Naive B cell (primary cell): ENCODE measurements at places on chromosomes 7 and 10. TPM values are rescaled to one million over a fixed set of nuclear protein-coding genes. Genes with fewer than 3 reads are reported as not detected.

GRCh38 chr10:31384589-31384949, 65.6 kb downstream of the ZEB1 start:
- DNase-seq, result no peak

DNA sequence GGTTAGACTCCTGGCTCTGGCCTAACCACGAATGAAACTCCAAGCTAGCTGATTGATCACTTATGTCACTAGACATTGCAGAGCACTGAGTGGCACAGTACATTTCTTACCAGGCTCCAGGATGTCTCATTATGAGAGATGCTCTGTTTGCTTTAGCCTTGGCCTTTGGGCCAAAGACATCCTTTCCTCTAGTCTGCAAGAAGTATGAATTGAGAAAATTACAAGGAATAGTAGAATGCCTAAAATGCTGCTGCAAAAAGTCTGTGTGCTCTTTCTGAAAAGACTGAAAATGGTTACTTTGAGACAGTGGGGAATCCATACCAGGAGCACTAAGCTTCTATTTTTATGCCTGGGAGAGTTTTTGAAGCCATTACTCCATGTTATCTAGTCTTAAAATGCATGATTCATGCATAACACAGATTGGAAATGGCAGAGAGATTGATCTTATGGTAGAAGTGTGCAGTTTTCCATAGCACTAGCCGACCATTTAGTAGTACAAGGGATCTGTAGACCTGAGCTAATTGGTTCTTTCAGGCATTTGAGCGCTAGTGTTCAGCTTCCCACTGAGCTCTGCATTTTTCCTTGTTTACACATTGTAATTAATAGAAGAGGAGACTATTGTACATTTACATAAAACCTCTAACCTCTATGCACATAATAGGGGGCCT, 303.8 kb downstream of the PRKG1 start:
- no peak for DNase-seq

DNA sequence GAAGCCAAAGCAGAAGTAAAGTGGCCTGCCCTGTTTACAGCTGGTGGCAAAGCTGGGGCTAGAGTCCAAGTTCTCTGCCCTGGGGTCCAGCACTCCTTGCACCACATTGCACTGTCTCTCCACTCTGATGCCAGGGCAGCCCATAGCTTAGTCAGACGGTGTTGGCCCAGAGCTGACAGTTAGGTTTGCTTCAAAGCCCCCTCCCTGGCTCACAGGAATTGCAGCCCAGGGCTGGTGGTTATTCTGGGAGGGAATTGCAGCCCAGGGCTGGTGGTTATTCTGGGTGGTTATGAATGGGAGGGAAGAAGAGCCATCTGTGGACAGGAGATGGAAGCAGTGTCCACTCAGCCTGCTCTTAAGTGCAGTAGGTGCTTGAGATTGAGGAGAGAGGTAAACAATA, 88.9 kb downstream of the SCRN1 start:
- DNase-seq, result no peak

GRCh38 chr10:68156373-68157185, 47.3 kb downstream of the MYPN start:
- peak; percentile 40 for DNase-seq

GRCh38 chr10:43314626-43315495, 48.0 kb upstream of the RASGEF1A start:
- no peak for DNase-seq

DNA sequence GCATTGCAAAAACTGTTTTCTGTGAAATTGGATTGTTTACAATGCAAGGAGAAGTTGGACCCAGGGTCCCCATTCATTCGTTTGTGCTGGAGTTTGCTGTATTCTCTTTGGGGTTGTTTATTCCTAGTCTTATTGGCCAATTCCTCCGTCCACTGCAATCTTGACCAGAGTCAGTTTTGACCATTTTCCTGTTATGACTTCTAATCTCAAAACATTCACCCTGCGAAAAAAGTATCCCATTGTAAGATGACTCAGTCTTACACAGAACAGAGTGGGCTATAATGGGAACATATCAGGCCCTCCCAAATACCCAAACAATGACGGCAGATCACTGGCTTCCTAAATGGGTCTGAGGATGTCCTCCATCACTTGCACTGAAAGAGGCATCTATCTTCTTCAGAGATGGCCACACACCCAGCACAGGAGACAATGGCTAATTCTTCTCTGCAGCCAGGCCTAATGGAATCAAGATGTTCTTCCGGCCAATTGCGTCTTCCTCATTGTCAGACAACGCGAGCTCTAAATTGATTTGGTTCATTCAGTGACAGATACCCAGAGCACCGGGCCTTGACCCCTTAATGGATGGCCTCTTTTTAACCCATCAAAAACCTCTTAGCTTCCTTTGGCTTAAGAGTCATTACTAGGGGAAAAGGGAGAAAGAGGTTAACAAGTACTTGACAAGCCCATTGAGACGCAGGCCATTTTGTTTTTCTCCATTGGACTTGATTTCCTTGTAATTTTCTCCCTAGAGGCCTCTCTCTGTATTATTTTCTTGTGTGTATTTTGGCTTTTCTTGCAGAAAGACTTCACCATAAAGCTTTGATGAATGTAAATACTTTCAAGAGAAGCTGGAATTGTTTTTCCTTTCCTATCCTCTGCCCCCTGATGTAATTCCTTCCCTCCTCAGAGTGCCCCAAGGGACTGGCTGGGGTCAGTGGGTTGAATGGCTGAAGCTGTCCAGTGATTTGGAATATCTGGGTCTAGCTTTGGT, 129.6 kb downstream of the PRPF18 start:
- no peak for DNase-seq

The SOSTDC1 gene
- polyA plus RNA-seq, result not detected

The PAPOLB gene
- polyA plus RNA-seq, result not detected

The RET gene
- not detected for polyA plus RNA-seq

The TMEM176B gene
- 0.23 TPM for polyA plus RNA-seq
